Activated CD4-positive, alpha-beta T cell treated with anti-CD3 and anti-CD28 coated beads for 48 hours (primary cell): ENCODE measurements at places on chromosomes 3 and 15.

- DNase-seq: no peak
Measured at GRCh38 chr3:67228136-67228535, 230.0 kb downstream of the KBTBD8 start.

DNA sequence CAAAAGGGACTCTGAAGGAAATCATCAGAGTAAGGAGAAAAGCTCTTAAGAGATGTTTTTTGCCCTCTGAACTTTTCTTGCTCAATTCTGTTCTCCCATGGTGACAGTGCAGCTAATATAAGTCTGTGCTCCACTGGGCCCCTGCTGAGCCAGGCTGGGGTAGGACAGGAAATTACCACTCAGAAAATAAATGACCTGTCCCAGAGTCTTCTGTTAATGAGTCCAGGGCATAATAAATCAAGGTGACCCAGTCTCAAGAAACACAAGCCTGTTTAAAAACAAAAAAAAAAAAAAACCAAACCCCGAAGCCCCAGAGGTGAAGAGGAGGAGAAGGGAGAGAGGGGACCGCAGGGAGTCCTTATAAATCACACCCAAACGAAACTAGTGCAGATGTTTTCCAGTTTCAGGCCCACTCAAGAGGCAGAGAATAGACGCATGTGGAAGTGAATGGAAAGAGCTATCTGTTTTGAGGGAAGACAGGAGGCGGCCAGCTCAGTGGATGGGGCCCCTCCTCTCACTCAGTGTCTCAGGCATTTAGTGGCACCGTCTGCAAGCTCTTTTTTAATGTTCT, 59.8 kb upstream of the BOC start:
- no peak for DNase-seq

DNA sequence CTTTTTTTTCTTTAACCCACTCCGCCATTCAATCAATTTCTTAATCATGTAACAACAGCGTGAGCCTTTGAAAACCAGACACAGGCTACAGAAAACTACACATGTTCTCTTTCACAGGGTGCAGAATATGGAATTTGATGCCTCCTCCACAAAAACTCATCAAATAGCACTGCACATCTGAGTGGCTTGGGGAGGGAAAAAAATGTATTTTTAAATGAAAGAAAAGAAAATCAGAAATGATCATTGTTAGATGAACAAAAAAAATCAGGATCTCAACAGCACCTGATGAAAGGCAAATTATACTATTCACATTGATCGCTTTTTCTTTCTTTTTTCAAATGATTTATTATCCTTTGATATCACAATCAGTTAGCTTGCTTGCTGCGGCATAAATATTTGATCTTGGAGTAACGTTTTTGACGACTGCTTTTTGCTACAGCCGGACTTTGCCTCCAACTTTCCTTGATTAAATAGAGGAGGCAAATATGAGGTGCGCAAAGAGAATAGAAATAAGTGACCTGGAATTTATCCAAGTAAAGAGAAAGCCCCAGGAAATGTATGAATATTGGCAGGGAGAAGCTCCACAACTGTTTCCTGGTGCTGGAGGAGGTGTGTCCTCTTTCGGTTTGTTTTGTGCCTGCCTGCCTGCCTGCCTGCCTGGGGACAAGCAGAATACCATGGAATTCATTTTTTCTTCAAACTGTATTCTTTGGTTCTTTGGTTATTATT, 63.1 kb downstream of the EDEM1 start:
- DNase-seq: no peak

- no peak for DNase-seq
Measured at GRCh38 chr3:133461291-133461690, 61.4 kb downstream of the BFSP2 start.

DNA sequence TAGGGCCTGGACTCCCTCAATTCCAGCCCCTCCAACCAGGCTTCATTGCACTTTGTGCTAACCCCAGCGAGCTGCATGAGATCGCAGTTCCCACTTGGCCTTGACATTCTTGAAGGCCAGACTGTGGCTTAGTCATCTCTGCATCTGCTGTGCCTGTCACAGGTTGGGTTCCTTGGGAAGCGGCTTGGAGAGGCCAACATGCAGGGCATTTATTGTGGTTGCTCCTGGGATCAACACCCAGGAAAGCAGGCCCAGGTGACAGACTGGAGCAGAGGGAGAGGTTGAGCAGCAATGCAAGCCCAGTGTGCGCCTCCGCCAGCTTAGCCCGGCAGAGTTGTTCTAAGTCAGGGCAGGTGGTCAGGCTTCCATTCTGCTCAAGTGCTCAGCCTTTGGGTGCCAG, 10.5 kb downstream of the ABCF3 start:
- no peak for DNase-seq

DNA sequence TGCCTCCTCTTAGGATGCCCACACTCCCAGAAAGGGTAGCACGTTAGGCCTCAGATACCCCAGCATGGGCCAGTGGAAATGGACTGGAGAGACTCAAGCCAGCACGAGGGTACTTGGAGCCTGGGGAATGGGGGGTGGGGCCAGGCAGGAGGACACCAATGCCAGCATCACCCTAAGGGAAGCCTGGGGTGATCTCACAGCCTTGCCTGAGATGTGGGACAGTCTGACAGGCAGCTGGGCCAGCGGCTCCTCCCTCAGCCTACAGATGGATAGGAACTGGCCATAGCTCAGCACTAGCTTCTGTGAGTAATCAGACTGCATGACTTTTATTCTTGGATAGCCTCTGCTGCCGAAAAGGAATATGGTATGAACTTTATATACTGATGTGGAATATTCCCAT, 59.6 kb upstream of the MRPS22 start:
- DNase-seq: no peak
